Endothelial cell of umbilical vein (primary cell): ENCODE measurements at places on chromosomes 2 and 18. TPM values are rescaled to one million over a fixed set of nuclear protein-coding genes. Genes with fewer than 3 reads are reported as not detected.

DNA sequence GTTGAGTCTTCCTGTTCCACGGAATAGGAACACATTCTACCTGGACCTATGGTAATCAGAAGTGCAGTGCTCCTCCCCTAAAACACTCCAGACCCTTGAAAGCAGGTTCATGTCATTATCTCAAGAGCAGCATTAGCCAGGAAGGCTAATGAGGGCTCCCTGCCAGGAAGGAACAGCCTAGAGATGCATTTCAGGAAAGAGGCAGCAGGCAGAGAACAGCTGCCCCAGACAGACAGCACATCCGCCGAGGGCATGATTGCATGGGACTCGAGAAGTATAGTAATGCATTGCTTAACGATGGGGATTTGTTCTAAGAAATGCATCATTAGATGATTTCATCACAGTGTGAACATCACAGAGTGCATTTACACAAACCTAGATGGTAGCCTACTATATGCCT, 171.5 kb downstream of the ALK start:
- no peak for DNase-seq

DNA sequence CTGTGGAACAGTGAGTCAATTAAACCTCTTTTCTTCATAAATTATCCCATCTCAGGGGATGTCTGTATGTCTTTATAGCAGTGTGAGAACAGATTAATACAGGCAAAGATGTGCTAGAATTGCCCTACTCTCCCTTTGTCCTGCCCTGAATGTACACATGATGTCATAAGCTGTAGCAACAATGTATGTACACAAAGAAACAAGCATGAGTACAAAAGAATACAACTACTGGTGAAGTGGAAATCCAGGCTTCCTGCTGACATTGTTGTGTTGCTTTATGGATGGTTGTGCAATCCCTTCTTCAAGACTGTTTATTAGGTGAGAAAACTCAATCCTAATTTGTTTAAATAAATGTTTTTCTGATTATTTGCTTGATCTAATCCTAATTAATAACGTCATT, 446.6 kb downstream of the DSC3 start:
- DNase-seq: no peak

GRCh38 chr2:70837980-70838925, 2.6 kb upstream of the CD207 start:
- DNase-seq: no peak

Gene ABHD1
- not detected in 2 replicates for total RNA-seq

DNA sequence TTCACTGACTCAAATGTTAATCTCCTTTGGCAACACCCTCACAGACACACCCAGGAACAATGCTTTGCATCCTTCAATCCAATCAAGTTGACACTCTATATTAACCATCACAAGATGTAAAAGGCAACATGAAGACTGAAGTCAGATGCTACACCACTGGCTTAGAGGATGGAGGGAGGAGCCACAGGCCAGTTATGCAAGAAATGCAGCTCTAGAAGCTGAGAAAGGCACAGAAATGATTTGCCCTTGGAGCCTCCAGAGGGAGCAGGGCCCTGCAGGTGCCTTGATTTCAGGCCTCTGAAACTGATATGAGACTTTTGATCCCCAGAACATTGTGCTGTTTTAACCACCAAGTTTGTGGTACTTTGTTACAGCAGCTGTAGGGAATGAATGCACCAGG, 276.3 kb downstream of the KCNS3 start:
- no peak for DNase-seq

DNA sequence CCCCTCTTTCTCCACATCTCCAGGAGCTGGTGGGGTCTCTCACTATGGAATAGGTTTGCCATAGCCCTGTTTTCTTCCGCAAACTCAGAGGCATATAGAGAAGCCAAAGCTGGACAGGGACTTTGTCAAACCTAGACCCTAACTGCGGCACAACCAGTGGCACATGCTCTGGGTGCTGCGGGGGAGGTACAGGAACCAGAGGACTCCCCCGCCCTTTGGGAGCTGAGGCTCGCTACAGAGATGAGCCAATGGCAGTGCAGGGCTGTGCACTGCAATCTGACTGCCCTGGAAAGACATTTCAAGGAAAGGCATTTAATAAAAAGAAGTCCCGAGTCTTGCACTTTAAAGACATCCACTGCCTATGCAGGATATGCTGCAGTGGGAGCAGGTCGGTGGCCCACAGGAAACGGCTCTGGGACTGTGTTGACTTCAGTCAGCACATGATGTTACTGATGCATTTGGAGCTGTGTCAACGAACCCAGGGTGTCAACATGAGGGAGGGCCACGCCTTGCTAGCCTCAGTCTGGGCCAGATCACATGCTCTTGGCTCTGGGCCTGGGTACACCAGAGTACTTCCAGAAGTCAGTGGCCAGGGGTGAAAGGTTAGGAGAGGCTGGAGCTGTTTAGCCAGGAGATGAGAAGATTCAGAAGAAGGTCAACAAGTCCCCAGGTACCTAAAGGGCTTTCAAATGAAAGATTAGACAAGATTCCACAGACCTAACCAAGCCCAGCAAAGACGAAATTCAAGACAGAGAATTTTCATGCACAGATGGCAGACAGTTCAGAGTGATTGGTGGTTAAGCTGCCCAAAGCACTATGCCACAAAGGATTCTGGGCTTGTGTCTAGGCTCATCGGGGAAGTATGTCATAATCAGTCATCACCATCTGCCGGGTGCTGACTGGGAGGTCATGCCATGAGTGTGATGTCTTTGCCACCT, 8.2 kb downstream of the SLC35F6 start:
- DNase-seq: peak; percentile 51

DNA sequence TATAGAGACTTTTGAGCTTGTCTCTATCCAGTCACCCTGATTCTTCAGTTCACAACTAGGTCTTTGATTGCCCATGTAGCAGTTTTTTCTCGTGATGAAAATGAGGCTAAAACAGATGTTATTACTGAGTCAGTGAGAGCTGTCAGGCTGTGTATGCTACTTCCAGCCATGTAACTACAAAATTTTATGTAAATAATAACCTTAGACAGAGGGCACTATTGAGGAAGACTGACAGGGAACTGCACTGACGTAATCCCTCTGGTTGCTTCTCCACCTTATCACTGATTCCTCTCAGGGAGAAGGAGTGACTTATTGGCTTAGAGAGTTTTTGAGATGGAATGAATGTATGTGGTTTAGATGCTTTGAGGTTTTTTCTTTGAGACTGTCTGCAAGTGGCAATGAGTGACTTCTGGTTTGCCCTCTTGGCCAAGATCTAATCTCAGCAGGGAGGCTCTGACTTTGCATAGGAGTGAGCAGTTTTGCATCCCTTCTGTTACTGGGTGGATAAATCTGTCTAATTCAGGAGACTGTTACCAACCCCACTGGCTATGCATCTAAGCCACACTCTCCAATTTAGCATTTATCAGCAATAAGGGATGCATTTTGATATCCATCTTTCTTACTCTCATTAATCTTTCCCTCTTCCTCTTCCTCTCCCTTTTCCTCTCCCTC, 555.2 kb upstream of the FANCL start:
- no peak for DNase-seq

DNA sequence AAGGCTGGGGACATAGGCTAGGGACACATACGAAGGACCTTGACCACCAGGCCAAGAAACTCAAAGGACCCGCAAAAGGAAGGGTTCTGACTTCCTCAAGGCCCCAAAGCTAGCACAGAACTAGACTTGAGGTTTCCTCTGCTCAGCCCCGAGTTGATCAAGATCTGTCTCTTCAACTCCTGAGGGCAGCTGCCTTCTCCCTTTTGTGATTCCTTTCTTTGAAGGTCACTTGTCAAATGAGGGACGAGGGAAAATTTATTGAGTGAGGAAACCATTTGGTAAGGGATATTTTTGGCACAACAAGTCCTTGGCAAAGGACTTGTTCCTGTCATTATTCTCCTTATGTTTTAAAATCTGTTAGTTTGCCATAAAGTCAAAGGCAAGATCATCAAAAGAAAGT, 12.3 kb upstream of the ROCK2 start:
- peak; percentile 24 for DNase-seq

- DNase-seq: peak; percentile 72
These were observed 42.1 kb upstream of the SERTAD2 start for GRCh38 chr2:64695721-64696261.

Gene CRYGC
- not detected in 2 replicates for total RNA-seq

GRCh38 chr18:38115201-38115600, 549.6 kb upstream of the CELF4 start:
- no peak for DNase-seq

Gene HRH4
- total RNA-seq: not detected in 2 replicates

Gene LINC00305
- not detected in 2 replicates for total RNA-seq

DNA sequence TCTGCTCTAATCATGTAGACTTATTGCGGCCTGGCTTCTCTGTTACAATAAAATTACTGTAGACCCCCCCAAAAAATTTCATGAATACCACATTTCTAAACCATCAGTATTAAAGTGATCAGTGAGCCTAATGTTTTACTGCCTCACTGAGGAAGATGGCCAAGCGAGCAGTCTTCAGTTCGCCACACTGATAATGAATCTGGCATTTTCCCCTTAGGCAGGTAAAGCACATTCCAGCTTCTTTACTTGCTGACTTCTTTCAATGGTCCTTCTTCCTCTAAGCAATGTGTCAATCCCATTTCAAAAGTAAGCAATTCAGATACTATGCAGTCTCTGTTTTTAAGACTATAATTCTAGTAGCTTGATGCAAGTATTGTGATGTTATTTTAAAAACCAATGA, 137.6 kb downstream of the LAMA1 start:
- DNase-seq: no peak

GRCh38 chr2:223228871-223229270, 176.9 kb downstream of the KCNE4 start:
- no peak for DNase-seq

DNA sequence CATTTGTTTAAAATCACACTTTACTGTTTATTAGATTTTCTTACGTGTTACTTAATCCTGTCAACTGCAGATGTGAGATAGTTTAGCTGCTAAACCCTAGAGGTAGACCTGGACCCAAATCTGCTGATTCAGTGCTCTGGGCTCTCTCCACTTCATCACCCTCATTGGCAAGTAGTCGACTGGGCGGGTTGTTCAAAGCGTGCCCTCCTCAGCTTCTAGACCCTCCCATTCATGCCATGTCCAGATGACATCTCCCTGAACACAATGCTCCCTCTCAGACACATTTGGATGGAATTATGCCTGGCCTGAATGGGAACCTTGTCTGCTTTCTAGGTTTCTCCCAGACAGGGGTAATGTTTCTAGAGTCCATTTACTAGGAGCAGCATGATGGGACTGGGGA, 43.7 kb downstream of the RPIA start:
- no peak for DNase-seq

Gene PXDN
- 248 and 308 TPM in 2 replicates for total RNA-seq

Gene RGPD4
- total RNA-seq: 0.09 TPM in 1 of 2 replicates, not detected in the other

Gene ESCO1
- 9.1 and 12.0 TPM in 2 replicates for total RNA-seq

GRCh38 chr2:24912523-24912922, 7.5 kb downstream of the ADCY3 start:
- no peak for DNase-seq

GRCh38 chr2:85741211-85741832, 12.5 kb upstream of the ATOH8 start:
- no peak for DNase-seq

Gene FSIP2
- 0.16 and 0.24 TPM in 2 replicates for total RNA-seq

DNA sequence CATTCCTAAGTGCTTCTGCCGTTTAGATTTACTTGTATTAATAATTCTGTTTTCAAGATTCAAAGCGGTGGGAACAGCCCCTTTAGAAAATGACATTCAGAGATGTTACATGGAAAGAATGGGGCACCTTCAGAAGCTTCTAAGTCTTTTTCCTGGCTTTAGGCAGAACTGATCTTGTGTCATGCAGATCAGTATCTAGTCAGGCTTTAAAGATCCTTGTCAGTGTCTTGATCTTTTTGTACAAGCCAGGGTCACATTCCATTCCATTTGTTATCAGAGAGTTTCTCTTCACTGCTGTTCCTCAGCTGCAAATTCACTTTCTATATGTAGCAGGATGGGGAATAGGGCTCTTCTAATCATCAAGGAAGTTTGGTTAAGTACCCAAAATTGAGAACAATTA, 275.3 kb downstream of the DCC start:
- DNase-seq: no peak

Gene NEB
- 1.8 and 3.6 TPM in 2 replicates for total RNA-seq

Gene LRP2
- not detected in 2 replicates for total RNA-seq

DNA sequence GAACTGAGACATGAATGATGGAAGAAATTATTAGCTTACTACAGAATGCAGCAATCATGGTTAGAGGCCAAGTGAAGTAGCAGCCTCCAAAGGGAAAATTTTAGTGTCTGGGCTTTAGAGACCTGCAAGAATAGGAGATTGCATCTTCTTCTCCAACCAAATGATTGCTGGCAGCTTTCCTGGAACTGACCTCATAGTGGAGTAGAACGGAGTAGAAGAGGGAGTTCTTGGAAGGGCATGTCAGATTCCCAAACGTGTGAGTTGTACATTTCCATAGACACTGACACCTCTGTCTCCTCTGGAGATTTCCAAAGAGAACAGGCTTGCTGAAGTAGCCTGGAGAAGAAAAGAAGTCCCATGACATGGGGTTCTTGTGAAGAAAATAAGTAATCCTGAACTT, 169.8 kb upstream of the ERBB4 start:
- no peak for DNase-seq

Gene MREG
- 3.1 and 3.9 TPM in 2 replicates for total RNA-seq

DNA sequence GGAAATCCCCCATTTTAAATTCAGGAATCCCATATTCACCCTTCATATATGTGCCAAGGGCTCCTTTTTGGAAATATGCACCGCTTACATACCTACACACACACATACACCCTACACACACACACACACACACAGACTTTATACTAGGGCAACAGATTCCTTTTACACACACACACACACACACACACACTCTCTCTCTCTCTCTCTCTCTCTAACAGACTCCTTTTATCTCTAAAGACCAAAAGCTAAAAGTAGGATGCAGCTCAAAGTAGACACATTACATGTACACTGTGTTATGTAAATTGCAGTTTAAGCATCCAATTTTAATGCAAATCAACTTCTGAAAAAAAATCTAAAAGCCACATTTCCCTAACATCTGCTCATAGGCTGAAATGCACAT, 130.9 kb upstream of the CAPN13 start:
- no peak for DNase-seq

DNA sequence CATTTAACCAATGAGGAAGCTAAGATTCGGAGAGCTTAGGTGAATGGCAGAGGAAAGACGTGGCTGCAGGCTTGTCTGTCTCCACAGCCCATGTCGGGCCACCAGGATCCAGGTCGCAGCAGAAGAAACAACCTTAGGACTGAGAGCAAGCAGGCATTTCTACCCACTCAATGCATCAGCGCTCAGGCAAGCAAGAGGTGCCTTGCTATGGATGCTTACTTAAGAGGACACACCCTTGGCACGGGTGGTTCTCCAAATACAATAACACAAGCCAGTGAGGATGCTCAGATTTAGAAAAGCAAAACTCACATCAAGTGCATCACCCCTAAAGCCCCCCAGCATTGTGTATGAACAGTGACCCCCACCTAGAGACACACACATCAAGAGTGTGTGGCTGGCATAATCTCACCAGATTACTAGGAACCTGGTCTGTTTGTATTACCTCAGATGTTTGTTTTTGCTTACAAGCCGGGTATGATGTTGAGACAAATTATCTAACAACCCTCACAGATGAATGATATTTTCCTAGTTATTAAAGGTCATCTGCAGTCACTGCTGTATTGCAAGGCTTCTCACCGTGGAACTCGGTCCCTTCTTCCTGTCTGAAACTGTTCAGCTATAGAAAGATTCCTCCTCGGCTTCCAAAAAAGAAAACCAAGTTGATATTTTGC, 34.2 kb upstream of the NPAS2 start:
- DNase-seq: no peak
